ENCODE measurements at places on chromosomes 13 and 19.

GRCh38 chr19:58538257-58539168 is 5.4 kb upstream of the TRIM28 start:
- no peak for DNase-seq

DNA sequence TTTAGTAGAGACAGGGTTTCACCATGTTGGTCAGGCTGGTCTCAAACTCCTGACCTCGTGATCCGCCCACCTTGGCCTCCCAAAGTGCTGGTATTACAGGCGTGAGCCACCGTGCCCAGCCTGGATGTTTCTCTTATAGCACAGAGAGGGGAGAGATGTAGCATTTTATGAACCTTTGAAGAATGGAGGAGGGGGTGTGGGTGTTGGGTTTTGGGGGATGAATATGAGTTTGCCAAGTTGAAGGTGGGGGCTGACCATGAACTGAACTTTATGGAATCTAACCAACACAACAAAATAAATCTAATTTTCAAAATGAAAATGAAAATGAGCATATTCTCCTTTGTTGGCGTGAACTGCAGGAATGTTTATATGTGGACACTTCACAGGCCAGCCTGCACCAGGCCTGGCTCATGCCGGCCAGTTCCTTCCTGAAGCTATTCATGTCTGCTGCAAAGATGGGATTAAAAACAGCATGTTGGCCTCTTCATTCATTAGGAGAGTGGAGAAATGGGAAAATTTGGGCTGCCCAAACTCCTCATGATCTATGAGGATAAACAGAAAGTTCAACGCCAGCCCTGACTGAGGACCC is 39.5 kb upstream of the HOMER3 start:
- no peak for DNase-seq

DNA sequence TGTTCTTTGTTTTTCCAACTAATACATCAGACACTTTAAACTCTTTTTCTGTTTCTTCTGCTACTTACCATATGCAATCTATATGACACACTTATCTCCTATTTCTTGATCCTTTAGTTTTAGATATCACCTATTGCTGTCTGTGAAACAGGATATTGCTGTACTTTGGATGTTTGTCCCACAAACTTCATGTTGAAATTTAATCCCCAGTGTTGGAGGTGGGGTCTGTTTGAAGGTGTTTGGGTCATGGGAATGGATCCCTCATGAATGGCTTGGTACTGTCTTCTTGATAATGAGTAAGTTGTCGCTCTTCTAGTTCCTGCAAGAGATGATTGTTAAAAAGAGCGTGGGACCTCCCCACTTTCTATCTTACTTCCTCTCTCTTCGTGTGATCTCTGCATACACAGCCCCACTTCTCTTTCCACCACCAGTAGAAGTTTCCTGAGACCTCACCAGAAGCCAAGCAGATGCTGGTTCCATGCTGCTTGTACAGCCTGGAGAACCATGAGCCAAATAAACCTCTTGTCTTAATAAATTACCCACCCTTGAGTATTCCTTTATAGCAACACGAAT is 244.2 kb downstream of the NHLRC3 start:
- no peak for DNase-seq

DNA sequence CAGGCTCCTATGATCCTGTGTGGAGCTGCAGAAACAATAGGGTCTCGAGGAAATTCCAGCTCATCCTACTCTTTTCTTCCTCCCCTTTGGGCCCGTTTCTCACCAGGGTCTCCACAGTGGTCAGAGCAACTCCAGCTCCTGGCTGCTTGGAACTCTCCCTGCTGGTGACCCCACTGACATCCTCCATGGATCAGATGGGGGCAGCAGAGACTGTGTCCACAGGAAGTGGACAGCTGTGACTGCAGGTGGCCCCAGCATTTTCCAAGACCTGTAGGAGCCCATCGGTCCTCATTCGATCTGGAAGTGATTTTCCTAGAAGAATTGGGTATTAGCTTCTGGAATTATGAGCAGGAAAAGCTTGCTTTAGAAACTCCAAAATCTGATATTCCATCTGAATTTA is 208.5 kb downstream of the ZNF536 start:
- DNase-seq, result no peak

- DNase-seq, result no peak
Measured at GRCh38 chr19:22634450-22634827, 315 bp downstream of the ZNF492 start.

DNA sequence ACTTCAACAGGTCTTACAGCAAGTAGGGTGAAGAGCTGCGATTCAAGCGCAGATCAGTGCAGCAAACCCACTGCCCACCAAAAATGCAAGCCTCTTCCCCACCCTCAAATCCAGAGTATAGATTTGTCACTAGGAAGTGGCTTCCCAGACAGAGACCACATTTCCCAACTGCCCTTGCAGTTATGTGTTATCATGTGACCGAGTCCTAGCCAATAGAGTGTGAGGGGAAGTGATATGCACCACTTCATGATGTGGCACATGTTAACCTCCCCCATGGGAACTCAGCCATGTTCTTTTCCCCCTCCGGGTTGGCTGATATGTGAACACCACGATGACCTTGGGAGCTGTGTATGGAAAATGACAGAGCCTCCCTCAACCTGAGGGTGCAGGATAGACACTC is 50.8 kb downstream of the MBD3L2B start:
- DNase-seq, result no peak

DNA sequence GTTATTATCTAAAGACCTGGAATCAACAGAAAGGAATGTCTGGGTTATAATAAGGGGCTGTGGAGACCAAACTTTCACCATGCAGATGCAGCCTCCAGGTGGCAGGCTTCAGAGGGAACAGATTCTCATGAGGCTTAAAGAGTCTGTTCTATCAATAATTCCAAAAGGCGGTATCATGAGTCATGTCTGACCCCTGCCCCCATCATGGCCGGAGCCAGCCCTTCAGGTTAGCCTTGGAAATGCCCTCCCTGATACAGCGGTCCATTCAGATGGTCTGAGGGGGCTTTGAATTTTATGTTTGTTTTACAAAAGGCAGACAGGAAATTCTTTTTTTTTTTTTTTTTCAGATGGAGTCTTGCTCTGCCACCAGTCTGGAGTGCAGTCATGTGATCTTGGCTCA is 21.7 kb upstream of the LAMP1 start:
- DNase-seq, result peak; percentile 59

DNA sequence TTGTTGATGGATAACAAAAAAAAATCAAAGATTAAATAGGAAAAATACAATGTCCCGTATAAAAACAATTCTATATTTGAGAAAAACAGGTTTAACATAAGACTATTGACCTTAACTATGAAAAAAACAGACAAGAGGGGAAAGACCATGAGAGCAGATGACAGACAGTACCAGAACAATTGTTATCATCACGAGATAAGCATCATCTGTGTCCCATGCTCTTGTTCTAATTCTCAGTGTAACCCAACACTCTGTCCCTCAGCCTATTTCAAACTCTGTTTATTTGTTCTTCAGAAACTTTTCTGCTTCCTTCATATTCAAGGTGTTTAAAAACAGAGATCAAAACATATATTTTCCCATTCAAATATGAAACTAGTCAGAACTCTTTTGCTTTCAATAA is 216.4 kb downstream of the PCDH9 start:
- no peak for DNase-seq

GRCh38 chr19:2047449-2048103 is 3.5 kb downstream of the MKNK2 start:
- no peak for DNase-seq

DNA sequence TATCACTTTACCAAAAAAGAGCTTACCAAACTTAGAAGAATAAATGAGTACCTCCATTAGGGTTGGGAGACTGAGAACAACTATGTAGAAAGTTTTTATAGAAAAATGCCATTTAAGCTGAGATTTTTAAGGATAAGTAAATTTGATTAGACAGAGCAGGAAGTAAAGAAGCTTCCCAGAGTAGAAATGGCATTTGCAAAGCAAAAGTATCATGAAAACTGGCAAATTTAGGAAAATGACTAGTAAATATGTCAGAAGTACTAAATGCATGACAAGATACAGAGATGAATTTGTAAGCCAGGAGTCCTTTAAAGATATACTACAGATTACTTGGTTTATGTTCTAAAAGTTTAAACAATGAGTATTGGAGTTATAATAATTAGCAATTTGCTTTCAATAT is 2581.8 kb downstream of the PCDH9 start:
- no peak for DNase-seq

DNA sequence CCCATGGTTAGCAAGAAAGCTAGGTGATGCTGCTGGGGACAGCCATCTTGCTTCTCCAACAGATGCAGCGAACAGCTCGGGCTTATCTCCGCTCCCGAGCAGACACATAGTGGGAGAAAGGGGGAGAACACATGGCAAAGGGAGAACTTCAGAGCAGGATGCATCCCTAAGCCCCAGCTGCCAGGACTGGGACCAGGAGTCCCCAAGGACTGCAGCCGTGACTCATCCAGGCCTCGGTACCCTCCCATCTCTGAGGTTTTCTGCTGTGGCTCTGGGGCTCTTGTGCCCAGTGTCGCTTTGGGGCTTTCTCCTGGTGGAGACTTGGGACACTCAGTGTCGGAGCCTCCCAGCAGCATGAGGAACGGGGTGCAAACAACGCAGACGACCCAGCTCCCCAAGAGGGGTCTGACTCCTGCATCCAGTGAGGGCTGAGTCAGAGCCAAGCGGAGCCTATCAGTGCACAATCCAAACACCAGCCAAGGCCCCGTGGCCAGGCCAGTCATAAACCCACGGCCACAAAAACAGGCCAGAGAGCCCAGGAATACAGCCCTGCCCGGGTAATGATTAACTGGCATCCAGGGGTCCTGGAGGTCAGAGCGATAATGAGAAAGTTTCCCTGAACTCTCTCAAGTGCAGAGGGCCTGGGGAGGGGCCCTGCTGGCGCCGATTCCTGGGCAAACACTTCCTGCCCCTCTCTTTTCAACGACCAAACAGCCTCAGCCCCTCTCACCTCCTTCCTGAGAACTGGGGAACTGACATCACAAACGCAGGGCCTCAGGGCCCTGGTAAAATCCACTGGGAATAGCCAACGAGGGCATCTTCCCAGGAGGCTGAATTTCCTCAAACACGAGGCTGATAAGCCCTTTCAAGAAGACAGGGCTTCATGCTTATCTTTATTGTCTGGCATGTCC is 202.9 kb downstream of the USP12 start:
- no peak for DNase-seq

GRCh38 chr13:74256969-74257368 is 122.8 kb upstream of the KLF12 start:
- DNase-seq, result no peak

- no peak for DNase-seq
Measured at GRCh38 chr19:19120308-19121231, 17.7 kb downstream of the TMEM161A start.

- DNase-seq, result no peak
Measured at GRCh38 chr19:49543032-49543431, 15.2 kb downstream of the RCN3 start.

GRCh38 chr19:45569619-45570421 is 14.8 kb downstream of the OPA3 start:
- no peak for DNase-seq

DNA sequence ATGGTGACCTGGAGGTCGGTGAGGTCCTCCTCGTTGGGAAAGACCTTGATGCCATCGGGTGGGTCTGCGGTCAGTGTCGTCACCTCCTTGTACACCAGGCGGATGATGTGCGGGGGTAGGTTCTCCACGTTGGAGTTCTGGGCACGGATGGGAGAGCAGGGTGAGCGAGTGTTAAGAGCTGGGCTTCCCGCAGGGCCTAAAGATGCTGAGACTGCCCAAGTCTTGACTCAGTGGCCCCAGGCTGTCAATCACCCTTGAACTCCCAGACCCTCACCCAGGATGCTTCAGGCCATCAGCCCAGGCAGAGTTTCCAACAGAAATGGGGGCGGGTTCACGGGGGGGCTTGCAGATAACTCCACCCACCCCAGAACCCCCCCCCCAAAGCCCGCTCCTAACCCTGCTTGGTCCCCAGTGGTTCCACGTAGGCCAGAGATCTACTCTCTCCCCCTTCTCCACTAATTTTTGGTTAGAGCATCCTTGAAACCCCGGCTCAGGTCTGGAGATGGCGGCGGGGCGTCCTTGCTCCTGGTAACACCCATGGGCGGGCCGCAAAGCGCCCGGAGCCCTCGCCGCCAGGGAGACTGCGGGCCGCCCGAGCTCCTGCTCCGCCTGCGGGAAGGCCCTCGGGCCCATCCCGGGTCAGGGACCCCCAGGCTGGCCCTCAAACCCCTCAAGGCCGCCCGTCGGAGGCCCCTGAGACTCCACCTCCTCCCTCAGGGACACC is 600 bp downstream of the UBE2S start:
- peak; percentile 2 for DNase-seq

DNA sequence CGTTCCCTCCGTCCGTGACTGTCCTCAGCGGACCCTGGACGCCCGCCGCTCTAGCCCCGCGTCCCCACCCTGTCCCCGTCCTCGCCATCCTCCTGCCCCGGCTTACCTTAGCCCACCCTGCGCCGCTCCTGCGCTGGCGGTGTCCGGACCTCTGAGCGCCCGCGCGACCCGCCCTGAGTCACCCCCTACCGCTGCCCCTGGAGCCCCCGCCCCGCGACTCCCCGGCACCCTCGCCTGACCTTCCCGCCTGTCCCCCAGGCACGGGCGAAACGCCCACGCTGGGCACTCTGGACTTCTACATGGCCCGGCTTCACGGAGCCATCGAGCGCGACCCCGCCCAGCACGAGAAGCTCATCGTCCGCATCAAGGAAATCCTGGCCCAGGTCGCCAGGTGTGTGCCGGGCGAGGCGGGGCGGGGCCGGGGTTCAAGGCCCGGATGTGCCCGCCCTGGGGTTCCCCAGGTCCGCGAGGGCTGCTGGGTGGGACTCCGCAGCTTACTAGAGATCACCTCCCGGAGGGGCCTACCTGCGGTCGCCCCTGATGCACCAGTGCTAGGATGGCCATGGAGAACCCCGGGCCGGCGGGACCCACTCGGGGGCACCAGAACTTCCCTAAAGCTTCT is 5.1 kb downstream of the HMG20B start:
- no peak for DNase-seq

GRCh38 chr13:27065582-27065981 is 106.0 kb downstream of the USP12 start:
- no peak for DNase-seq

GRCh38 chr13:99363949-99364348 is 56.8 kb upstream of the GPR183 start:
- no peak for DNase-seq

DNA sequence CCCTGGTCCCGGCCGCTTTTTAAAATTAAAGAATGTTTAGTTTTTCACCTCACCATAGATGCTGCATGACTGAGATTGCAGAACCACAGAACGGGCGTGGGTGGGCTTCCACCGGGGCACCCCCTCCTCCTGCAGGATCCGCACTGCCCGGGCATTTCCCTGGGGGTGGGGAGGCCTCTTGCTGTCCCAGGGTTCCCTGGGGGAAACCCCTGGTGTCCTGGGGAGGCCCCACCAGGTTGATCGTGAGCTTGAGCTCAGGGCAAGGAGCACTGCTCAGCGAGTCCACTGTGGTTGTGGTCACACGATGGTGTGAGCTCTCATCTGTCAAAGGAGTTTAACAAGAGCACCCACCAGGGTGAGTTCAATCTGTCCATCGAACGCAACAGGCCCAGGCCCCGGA is 11.4 kb upstream of the TCF3 start:
- DNase-seq, result no peak

GRCh38 chr19:21749090-21749489 is 18.3 kb downstream of the ZNF100 start:
- DNase-seq, result no peak

GRCh38 chr13:102763741-102764140 is 9.8 kb downstream of the TEX30 start:
- no peak for DNase-seq
